Stimulated activated CD4-positive, alpha-beta T cell treated with anti-CD3 and anti-CD28 coated beads, Interleukin-15, amount 100 ng/mL, for 1 hour (primary cell): ENCODE measurements at places on chromosomes 16 and 17.
A peak's percentile ranks its signal among the peaks of the same experiment; 100 is the strongest.

DNA sequence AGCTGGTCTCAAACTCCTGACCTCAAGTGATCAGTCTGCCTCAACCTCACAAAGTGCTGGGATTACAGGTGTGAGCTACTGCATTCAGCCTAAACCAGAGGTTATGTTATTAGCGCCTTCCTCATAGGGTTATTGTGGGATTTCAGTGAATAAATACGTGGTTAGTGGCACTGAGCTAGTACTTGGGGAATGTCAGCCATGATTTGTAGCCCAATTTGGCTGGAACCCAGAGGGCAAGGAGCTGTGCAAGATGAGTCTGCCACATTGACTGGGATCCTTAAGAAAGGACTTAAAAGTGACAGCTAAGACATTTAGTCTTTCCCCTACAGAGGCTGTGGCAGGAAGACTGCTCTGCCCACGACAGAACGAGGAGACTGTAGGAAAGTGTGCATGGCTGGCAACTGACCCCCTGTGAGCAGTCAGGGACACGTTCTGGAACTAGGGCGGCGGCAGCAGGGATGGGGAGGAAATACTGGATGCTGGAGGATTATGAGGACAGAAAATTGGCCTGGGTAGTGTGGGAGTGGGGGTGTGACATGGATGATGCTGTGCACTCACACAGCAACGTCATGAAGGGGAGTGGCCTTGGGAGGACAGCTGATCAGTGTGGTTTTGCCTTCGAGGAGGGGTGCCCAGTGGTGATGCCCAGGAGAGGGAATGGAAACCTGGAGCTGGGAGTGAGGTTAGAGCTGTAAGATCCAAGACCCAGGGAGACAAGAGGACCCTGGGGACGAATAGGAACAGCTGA lies 14.6 kb downstream of the ATP5PD start:
- DNase-seq = no peak

GRCh38 chr16:79169239-79169638 lies 431.3 kb downstream of the MAF start:
- DNase-seq = no peak

GRCh38 chr16:81457326-81458133 lies 12.9 kb downstream of the CMIP start:
- no peak for DNase-seq

DNA sequence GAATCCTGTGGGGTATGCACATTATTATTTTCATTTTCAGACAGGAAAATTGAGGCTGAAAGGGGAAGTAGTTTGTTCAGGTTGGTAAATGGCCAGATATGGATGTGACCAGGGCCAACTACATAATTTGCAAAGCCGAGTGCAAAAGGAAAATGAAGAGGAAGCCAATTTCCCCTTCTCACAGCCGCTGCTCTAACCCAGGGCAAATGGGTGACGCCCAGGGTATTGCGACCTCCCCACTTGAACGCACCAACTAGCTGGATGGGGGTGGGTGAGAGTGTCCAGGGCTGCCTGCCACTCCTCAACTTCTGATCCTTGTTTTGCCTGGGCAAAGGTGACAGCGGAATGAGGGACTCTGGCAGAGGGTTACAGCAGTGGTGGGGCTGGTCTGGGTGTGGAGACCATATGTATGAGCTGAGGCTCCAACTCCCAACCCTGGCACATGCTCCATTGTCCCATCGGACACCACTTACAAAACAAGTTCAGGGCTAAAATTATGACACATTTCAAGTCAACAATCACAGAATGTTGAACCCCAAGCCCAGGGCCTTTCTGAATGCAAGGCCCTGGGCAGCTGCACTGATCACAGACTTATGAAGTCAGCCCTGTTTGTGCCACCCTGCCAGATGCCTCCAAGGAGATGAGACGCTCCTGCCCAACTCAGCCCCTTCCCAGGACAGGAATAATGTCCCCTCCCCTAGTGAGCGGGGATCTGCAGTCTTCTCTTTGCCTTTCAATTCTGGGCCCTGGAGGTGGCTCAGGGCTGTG lies 1.7 kb downstream of the ANKRD40CL start:
- no peak for DNase-seq

DNA sequence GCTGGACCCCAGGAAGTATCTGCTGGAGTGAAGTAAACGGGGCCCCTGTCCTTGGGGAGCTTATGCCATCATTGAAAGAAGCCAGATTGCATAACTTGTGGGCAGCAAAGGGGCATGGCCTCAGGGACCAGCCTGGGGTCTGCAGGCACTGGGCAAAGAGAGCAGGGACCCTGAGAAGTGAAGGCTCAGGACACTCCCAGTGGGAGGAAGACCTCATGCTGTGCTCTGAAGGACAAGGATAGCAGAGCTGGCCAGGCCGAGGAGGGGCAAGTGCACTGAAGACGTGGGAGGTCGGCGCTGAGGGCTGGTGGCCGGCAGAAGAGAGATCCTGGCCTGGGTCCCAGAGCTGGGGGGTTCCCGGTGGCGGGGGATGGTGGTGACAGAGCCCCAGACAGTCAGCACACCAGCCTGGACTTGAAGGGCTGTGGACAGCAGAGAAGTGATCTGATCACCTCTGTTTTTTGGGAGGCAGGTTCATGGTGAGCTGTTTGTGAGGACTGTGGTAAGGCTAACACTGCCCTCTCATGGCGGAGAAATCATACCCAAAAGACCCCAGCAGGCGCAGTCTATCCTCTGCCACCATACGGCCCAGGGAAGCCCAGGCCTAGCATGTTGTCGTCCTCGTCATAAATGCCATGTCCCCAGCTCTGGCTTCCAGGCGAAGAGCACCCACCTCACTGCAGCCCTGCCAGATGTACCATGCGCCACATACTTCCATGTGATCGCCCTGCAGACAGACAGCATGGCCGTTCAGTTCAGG lies 7.1 kb upstream of the CNP start:
- no peak for DNase-seq

DNA sequence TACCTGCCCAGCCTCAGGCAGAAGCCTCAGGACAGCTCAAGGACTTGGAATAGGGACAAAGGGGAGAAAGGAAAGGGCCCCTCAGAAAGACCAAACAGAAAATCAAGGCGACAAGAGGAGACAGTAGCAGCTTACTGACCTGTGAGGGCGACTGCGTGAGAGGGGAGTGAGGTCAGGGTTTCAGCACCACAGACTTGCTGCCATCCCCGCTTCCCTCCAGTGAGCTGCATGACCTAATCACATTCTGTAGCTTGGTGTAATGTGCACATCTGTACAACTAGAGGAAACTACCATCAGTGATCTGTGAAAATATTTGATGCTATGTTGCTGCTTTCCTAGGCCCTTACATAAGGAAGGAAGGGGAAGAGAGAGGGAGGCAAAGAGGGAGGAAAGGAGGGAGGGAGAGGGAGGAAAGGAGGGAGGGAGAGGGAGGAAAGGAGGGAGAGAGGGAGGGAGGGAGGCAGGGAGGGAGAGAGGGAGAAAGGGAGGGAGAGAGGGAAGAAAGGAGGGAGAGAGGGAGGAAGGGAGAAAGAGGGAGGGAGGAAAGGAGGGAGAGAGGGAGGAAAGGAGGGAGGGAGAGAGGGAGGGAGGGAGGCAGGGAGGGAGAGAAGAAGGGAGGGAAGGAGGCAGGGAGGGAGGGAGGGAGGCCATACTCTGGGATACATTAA lies 404.9 kb upstream of the CDH5 start:
- DNase-seq = no peak

- no peak for DNase-seq
These were observed 140.0 kb downstream of the SPACA3 start for GRCh38 chr17:33131620-33132019.

GRCh38 chr17:8123695-8124349 lies at the start of gene HES7:
TSS of gene HES7 (minus strand) at chr17:8124106. CDS start at chr17:8124084, 22 bp downstream.
- DNase-seq = no peak

DNA sequence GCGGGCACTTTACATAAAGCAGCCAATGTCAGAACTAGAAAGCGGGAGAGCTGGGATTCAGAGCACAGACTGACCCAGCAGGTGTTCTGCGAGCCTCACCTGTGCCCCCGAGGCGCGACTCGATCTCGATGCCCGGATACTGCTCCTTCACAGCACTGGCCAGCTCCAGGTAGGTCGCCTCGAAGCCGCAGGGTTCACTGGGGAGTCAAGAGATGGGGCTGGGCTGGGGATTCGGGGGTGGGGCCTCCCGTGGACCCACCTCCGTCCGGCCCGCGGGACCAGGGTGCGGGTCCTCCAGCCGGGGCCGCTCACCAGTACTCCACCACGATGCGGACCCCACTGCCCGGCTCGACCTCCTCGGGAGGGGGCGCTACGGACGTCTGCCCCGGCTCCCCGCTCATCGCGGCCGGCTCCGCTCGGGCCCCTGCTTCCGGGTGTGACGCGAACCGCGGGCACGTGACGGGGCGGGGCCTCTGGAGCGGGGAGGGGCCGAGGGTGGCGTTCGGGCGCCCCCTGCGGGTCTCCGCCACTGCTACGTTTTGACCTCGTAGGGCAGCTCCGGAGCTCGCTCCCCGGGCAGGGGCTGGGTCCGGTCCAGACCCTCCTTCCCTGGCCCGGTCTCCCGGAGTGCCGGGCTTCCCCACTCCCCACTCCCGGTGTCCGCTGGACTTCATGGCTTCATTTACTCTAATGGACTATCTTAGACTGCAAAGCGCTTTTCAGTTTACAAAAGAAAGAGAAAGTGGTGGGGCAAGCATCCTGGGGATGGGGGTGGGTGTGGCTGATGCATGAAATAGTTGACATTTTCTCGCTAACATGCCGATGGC lies at the start of gene MIEN1:
Gene MIEN1, minus strand, starts transcription at position 438 of the 827 bp plus-strand sequence. Its CDS starts 37 bp downstream, at position 401.
- DNase-seq = peak; percentile 95

DNA sequence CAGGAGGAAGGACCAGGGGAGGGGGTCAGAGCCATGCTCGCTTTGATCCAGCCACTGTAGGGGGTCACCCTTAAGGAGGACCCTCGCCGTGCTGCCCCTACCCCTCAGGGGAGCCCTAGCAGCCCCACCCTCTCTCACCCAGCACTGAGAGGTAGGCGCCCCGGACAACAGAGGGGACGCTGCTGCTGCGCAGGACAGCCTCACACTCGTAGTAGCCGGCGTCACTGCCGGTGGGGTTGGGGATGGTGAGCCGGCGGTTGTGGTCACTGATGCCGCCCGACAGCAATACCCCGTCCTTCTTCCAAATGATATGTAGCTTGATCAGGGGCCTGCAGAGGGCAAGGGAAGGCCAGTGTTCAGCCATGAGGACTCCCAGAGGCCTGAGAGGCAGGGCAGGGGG lies 126.0 kb upstream of the CDC42EP4 start:
- DNase-seq = no peak

- no peak for DNase-seq
These were observed 3.3 kb upstream of the ZC3H7A start for GRCh38 chr16:11800382-11800718.

DNA sequence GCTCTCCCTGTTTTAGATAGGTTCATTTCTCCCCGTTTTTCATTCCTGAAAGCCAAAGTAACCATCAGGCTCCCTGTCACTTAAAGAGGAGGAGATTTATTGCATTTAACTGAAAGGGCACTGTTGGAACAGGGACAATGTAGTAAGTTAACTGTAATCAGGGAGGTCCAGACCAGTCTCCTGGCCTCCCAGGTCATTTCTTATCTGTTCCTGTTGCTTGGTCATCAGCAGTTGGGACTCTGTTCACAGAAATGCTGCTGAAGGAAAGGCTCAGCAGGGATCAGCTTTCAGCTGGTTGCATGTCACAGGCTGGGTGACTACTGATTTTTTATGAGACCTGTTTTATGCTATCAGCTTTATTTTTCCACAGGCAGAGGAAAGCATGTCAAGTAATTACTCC lies 622.6 kb upstream of the GOT2 start:
- DNase-seq = no peak

- DNase-seq = no peak
These were observed 882.8 kb upstream of the SOX9 start for GRCh38 chr17:71237903-71238538.

GRCh38 chr17:50911890-50912289 lies 45.7 kb upstream of the TOB1 start:
- no peak for DNase-seq

GRCh38 chr16:16111639-16112038 lies 111.7 kb downstream of the ABCC6 start:
- DNase-seq = no peak

- peak; percentile 9 for DNase-seq
These were observed 31.8 kb downstream of the USP7 start for GRCh38 chr16:8931859-8932258.

DNA sequence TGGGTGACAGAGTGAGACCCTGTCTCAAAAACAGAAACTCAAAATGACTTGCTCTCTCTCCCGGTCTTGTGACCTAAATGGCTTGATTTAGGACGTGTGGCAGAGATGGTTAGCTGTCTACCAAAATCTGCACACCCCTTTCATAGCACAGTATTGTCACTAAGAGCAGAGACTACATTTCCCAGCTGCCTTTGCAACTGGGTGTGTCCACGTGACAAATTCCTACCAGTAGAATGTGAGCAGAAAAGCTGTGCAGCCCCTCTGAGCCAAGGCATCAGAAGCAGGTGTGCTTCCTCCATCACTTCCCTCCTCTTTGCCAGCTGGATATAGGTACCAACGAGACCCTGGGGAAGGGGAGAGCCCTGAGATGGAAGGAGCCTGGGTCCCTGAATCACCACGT lies 25.5 kb downstream of the GPR142 start:
- no peak for DNase-seq

DNA sequence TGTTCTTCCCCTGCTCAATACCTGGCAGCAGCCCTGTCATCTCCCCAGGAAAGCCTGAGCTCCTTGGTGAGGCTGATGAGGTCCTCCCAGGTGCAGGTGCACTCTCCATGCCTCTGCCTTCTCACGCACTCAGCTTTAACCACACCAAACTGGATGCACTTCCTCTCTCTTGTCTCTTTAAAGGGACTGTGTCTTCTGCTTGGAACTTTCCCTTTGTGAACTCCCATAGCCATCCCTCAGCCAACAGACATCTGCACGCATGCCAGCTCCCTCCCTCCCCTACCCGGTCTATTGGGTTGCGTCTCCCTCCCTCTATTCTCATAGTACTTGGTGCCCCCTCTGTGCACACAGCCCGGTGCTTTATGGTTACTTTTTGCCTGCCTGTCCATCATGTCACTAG lies 231.2 kb downstream of the MSI2 start:
- no peak for DNase-seq
